ENCODE measurements at places on chromosomes 5 and 9.

DNA sequence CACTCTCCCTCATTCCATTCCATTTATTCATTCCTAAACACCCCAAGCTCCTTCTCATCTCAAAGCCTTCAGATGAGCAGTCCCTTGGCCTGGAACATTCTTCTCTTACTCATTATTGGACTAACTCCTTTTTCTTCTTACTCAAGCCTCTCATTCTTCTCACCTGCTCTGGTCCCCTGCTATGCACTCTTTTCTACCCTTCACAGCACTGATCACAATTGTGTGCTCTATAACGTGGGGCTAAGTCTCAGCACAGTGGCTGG is 212.4 kb downstream of the MAPKAP1 start:
- no peak for DNase-seq

DNA sequence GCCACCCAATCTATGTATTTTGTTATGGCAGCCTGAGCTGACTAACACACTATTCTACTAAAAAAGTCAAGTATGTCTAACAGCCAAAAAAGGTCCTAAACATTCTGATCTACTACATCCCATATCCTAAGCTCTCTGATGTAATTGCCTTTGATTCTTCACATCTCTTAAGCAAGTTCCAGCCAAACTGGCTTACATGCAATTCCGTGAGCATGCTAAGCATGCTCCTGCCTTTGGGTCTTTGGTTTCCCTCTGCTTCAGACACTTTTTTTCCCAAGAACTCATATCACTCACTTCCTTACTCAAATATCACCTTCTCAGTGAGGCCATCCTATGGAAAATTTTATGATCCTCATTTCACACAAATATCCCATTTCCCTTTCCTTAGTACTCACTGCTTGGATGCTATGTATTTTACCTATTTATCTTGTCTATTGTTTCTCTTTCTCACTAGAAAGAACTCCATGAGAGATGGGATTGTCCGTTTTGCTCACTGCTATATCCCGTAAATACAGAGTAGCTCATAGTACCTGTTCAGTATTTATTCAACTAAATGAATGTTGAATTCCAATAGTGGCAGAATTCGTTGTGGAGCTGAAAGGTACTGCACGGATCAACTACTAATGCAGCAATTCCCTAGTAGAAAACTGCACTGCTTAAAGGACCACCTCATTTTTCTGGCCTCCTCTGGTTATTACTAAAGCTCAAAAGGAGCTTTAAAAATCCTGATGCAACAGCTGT is 2.3 kb upstream of the SLC12A2 start:
- DNase-seq, result no peak

GRCh38 chr5:144979516-144980264 is 809.0 kb downstream of the KCTD16 start:
- DNase-seq, result no peak

DNA sequence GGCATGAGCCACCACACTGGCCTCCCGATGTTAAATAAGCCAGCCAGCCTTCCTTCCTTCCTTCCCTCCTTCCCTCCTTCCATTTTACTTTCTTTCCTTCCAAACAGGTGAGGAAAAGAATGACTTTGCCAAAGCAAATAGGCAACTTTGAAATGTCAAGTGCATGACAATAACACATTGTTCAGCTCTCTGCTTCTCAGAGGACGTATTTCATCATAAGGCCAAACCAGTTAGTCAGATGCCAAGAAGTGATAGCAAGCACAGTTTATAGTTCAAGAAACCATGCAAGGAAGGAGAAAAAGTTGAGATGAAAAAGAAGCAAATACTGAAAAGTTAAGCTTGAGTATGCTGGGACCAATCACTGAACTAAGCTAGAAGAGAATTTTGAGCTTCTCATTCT is 29.5 kb downstream of the POU4F3 start:
- no peak for DNase-seq

GRCh38 chr9:133948561-133949485 is 43.3 kb downstream of the VAV2 start:
- DNase-seq, result no peak

DNA sequence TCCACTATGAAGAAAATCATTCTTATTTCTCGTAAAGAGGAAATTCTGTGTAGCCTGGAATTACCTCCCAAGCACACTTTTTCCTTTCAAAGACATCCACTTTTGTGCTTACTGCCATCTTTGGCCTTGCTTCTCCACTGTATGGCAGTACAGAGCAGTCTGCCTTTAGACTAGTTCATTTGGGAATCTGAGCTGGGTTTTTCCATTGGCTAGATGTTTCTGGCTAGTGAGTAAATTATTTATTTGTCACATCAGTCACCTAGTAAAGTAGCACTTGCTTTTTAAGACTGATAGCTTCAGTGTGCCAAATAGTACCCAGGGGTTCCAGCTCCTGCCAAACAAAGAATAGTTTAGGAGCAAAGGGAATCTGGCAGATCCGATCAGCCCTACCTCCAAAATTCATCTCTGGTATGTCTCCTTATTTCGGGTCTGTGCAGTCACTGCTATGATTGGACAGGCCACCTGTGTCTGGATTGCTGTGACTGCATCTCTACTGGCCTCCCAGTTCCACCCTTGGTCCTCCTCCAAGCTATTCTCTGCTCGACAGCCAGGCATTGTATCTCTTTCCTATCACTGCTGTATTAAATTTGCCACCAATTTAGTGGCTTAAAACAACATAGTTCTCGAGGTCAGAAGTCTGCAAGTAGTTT is 97.6 kb downstream of the NUDT12 start:
- no peak for DNase-seq

DNA sequence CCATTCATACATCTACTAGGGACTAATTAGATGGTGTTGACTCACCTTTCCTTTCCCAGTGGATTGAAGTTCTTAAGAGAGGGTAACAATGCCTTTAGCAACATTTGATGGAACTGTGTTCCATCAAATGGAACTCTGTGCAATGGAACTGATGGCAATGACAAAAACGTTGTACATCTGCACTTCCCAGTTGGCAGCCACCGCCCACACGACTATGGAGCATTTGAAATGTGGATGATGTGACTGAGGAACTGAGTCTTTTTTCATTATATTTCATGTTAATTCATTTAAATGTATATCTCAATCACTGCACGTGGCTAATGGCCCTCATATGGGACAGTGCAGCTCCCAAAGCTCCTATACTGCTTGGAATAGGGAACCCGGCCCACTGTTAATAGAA is 39.0 kb upstream of the ICE1 start:
- DNase-seq, result no peak

DNA sequence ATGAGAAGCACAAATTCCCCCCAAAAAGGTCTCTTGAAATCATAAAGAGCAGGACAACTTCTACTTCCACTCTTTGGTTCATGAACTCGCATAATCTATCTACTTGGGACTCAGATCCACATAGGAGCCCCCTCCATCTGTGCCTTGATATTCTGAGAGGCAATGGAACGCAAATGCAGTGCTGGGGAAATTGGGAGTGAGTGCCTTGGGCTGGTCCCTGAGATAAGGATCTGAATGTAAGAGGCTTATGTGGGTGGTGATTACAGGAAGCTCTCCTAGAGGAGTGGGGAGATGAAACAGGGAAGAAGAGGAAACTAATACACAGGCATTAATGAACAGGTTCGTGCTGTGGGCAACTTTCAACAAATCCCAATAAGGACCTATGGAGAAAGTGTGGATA is 285.6 kb downstream of the RASEF start:
- no peak for DNase-seq

DNA sequence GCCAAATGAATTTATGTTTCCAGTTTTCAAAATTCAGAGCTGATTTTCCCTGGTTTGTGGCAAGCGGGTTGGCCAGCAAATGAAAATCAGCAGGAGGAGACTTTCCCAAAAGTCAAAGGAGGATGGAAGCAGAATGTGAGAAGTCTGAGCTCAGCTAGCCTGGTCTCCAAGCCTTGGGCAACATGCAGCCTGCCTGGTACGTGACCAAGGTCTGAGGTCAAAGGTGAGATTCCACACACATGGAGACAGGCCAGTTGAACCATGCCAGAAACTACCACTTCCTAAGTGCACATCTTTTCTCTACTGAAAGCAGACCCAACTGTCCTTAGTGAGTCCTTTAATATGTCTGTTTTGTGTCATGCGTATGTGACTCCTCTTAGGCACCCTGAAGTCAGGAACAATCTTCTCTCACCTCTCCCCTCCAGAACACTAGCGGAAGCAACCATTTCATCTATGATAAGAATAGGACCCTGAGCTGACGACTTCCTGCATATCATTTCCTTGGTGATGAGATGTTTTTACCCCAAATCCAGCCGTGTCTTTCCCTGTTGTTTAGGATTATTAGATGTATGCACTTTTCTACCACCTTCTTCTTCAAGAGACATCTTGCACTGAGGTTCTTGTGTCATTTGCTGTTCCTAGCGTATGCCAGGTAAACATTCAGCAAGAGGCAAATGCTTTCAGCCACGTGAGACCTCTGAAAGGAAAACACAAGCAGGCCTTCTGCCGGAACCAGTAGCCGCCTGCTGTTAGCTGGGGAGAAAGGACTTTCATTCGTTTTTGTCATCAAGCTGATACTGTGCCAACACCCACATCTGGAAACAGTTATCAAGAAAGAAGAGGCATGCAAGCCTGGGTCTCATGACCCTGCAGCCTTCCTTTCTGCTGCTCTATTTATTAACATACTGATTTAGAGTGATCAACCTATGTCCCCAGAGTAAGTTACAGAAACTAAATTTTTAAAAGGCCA is 9.7 kb upstream of the TGFBI start:
- DNase-seq, result no peak

DNA sequence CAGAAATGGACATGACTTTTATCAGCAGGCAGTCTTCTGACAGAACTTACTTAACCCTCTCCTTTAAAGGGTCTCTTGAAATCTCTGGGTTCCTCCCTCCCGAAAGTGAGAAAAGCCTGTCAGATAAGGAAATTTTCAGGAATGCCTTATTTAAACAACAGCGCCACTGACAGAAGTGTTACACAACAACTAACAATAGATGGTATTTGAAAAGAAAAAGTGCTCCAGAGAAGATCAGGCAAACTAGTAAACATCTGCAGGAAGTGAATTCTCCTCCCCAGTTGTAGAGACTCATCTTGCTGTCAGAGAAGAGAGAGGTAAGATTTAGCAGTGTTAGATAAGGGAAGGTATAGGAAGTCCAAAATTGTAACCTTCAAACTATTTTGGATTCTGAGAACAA is 107.2 kb upstream of the NFIL3 start:
- DNase-seq, result no peak

Data from CD4-positive, alpha-beta T cell treated with Interleukin-4 for 4 hours (primary cell).